ENCODE measurements at places on chromosomes 13 and 19.

- DNase-seq = no peak
These were observed 30.3 kb downstream of the LAMP1 start for GRCh38 chr13:113327391-113327765.

GRCh38 chr13:74644229-74644628 is 510.0 kb upstream of the KLF12 start:
- DNase-seq = no peak

GRCh38 chr13:44921931-44922758 is 67.1 kb downstream of the NUFIP1 start:
- DNase-seq = no peak

- DNase-seq = no peak
These were observed 63.9 kb upstream of the GTF3A start for GRCh38 chr13:27360562-27360961.
